ENCODE measurements at places on chromosomes 7 and 10.

DNA sequence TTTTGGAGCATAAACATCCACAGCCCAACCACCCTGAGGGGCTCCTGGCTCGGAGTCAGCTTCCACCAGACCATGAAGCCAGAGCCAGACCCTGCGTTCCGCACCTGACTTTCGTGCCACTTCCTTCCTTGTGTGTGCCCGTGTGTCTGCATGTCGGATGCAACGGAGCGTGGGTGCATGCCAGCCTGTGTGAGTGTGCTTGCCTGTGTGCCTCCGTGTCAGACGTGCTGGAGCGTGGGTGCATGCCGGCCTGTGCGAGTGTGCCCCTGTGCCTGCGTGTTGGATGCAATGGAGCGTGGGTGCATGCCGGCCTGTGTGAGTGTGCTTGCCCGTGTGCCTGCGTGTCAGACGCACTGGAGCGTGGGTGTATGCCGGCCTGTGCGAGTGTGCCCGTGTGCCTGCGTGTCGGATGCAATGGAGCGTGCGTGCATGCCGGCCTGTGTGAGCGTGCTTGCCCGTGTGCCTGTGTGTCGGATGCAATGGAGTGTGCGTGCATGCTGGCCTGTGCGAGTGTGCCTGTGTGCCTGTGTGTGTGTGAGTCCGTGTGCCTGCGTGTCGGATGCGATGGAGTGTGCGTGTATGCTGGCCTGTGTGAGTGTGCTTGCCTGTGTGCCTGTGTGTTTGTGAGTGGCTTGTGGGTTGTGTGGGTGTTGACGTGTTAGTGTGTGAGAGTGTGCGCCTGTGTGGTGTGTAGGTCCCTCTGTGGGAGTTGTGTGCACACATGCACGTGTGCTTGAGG is 28.1 kb upstream of the KNDC1 start:
- DNase-seq: no peak

DNA sequence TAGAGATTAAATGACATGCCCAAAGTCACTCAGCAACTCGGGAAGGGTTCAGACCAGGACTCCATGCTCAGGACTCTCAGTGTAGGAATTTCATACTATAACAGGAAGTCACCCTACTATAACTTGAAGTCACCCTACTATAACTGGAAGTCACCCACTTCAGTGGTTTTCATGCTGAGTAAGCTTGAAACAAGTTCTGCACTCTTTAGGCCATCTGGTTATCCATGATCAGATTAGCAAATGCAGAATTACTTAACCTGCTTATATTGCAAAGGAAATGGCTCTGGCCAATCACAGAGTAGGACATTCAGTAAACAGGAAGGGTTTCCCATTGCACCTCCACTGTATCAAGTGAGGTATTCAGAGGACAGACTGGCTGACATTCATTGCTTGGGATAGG is 1240.4 kb downstream of the GATA3 start:
- DNase-seq: no peak

GRCh38 chr7:73429622-73430505 is 3.7 kb upstream of the FZD9 start:
- no peak for DNase-seq

DNA sequence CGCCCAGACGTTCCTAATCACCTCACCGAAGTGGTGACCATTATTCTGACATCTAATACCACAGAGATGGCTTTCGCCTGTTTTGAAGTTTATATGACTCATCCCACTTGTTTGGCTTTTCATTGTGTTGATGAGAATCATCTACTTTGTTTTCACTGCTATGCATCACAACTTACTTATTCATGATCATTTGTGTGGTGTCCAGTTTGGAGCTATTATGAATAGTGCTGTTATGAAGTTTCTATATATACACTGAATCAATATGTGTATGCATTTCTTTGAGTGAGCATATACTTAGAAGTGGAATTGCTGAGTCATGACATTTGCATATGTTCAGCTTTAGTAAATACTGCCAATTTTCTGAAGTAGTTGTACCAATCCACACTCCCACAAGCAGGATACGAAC is 38.6 kb upstream of the TNKS2 start:
- no peak for DNase-seq

DNA sequence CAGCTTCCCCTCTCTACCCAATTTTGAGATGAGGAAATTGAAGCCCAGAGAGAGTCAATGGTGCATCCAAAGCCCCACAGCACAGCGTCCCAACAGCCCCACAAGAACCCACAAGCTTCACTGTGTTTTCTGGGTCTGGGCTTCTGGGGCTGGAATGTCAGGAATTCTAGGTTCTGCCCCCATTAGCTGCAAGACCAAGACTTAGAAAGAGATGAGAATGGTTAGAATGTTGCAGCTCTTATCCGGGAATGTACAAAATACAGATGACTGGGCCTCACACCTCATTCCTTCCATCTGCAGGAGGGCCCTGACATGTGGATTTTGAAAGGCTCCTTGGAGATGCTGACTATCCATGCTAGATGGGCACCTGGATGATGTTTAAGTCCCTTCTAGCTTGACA is 6.0 kb upstream of the SGPL1 start:
- DNase-seq: no peak

DNA sequence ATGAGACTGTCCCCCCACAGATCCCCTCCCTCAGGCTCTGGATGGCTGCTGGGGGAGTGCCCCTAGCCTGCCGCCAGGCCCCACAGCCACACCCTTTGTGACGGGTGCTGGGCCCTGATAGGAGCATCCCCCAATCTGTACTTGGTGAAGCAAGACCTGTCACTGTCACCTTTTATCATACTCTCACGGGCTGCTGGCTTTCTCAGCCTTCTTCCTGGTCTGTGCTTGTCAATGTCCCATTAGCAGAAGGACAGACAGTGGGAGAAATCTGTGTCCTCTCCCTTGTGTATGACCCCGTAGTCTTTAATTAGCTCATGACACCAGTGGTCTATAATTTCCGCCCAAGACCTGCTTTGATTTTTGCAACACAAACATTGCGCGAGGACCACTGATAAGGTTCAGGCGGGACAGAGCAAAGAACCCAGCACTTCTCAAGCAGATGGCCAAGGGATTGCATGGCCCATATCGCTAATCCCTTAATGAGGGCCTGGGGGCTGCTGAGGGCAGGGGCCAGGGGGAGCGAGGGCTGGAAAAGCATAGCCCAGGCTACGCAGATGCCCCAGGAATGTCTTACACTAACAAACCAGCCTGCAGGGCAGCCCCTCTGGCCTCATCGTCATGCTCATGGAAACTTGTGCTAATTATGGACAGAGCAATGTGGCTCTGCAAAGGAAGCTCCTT is 127.8 kb downstream of the PTPN20 start:
- DNase-seq: no peak
